ENCODE measurements at places on chromosomes 7 and 10.
A peak's percentile ranks its signal among the peaks of the same experiment; 100 is the strongest.

DNA sequence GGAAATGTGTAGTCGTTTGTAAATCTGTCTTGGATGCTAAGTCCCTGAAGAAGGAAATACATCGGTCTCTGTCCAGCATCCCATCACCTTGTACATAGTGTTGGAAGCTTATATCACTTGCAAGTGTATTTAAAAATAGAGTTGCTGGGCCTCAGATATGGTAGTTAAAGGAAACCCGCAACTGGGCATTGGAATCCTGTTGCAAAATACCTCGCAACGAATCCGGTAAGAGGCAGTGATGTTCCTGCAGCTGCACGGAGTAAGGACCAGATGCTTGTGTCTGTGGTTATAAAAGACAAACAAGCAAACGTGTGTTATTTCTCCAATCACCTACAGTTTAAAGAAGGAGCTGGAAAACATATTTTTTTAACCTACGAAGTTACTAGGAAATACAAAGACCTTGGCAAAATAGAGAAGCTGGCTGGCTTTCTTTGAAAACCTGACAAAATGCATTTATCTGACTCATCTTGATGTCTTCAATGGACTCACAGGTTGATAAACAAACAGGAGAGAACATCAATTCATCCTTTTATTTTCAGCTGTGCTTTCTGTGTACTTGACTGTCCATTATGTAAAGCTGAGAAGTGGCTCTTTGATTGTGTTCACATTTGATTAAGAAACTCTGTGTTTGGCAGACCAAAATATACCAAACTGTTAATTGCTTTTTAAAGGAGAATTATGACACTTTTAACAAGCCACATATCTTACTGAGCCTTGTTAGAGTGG, 326.4 kb downstream of the SFMBT2 start:
- DNase-seq: no peak

DNA sequence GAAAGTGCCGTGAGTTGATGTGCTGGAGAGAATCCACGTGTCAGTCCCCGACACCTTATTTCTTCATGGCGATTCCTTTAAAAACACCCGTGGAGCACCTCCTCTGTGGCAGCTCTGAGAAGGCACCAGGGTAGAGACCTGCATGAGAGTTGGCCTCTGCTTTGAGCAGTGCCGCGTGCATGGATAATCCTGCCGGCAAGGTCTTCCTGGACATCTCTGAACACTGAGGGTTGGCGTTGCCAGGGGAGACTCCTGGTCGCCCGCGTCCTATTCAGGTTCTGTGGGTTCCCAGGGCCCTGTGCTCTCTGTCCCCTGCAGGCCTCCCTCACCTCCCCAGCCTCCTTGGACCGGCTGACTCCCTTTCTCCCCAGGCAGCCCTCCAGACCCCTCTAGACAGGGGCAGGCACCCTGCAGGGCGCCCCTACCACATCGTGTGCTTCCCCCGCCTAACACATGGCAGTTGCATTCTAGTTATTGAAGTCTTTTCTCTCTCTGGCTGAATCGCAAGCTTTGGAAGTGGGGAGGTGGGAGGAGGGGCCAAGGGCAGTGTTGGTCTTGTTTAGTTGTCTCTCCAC, 95.6 kb downstream of the MKI67 start:
- DNase-seq: no peak

DNA sequence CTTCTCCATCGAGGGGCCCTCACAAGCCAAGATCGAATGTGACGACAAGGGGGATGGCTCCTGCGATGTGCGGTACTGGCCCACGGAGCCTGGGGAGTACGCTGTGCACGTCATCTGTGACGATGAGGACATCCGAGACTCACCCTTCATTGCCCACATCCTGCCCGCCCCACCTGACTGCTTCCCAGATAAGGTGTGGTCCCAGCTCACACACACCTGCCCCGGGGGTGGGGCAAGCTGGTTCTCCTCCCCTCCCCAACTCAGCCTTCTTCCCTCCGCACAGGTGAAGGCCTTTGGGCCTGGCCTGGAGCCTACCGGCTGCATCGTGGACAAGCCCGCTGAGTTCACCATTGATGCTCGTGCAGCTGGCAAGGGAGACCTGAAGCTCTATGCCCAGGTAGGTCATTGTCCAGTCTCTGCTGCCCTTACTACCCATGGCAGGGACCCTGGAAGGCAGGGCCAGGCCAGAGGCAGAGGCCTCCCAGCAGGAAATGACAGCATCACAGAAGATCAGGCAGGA, 11.0 kb downstream of the FLNC start:
- DNase-seq: no peak

DNA sequence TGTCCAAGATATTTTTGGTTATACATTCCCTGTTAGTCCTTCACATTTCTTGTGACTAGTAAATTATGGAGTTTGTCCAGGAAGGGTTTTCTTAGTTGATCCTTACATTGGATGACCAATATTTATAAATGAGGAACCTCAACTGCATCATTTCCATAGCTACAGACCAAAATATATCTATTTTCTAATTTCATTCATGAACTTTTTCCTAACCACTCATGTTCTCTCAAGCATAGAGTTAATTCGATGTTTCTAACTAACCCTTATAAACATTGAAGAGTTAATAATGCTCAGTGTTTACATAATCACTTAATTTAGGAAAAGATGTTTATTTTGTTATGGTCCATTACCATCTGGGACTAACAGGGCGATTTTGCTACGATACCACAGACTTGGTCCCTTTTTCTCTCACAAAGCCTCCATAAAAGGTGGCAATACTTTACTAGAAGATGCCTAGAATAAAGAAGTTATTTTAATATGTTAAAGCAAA, 591.0 kb downstream of the MAGI2 start:
- no peak for DNase-seq

- DNase-seq: no peak
Measured at GRCh38 chr7:113768387-113768786, 150.4 kb downstream of the PPP1R3A start.

DNA sequence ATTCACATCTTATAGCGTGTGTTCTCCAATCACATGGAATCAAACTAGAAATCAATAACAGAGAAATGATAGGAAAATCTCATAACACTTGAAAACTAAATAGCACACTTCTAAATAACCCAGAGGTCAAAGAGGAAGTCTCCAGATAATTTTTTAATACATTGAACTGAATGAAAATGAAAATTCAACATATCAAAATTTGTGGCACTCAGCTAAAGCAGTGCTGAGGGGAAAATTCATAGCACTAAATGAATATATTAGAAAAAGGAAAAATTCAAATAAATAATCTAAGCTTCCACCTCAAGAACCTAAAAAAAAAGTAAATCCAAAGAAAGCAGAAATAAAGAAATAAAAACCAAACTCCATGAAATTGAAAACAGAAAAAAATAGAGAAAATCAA, 17.3 kb downstream of the CALML3 start:
- DNase-seq: no peak

DNA sequence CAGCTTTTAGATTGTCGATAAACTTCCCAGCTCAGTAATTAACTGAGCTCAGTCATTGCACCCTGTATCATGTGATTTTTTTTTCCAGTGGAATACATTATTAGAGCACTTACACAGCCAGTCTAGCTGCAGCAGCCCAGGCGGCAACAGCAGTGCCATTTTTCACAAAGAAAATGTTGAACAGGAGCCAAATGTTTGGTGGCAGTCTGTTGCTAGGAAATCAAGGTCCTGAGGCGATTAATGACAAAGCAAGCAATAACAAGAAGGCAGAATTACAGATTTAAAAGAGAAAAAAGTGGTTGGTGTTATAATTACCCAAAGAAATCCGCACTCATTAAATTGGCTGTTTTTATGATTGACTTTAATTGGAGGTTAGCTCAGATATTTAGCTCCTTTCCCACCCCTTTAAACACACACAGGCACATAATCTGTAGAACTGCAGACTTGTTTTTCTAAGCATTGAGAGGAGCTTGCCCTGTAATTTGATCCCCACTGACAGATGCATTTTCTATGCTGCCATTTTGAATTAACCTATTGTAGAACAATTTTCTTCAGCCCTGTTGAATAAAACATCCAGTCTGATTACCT, 267.4 kb downstream of the ADK start:
- DNase-seq: no peak

GRCh38 chr10:63262430-63263073, 129.4 kb downstream of the NRBF2 start:
- no peak for DNase-seq

- DNase-seq: no peak
Measured at GRCh38 chr7:975702-976473, 539 bp upstream of the COX19 start.

DNA sequence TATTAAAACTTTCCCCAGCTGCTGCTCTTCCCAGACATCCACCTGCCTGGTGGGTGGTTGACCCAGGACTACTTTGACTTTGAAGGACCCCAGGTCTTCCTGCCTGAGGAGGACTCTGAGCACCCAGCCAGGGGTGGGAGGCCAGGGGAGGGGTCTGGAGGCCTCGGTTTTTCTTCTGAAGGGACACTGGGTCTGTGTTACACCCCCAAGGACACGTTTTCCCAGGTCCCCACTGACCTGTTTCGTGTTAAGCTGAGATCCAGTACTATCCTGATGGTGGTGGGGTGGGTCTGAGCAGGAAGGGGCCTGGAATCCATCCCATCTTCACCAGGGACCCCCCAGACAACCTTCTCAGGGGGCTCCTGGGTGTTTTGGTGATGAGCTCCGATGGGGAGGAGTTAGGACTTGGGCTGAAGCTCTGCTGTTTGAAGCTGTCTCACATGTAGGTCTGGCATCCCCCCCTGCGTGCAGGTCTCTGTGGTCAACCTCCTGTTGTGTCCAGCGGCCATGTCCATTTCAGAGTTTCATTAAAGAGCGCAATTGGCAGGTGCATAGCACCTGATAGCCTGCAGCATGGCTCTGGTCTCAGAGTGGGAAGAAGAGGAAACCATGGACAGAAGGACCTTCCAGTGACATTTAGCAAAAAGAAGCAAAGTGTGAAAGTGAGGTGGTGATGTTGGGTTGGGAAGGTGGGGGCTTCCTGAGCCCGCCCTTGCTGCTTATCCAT, 3.5 kb downstream of the JAKMIP3 start:
- peak; percentile 66 for DNase-seq

DNA sequence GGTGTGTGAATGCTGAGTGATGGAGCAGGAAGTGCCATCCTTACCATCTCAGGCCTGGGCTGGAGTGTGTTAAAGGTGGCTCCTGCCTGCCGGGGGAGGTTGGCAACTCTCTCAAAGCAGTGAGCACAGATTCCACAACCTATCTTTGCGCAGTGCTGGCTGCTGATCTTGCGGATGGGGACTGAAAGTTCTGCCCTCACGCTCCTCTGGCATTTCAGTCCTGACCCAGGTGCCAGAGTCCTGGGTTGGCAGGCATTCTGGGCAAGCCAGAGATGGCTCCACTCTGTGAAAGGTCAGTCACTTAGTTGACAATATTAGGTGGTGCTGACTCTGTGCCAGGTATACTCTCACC, 315.5 kb downstream of the RPS24 start:
- no peak for DNase-seq

- no peak for DNase-seq
Measured at GRCh38 chr7:55053651-55054571, 35.1 kb downstream of the EGFR start.
